ENCODE measurements at places on chromosomes 5 and 9.
A peak's percentile ranks its signal among the peaks of the same experiment; 100 is the strongest.

GRCh38 chr9:122204055-122204454 is 24.7 kb downstream of the LHX6 start:
- no peak for DNase-seq

DNA sequence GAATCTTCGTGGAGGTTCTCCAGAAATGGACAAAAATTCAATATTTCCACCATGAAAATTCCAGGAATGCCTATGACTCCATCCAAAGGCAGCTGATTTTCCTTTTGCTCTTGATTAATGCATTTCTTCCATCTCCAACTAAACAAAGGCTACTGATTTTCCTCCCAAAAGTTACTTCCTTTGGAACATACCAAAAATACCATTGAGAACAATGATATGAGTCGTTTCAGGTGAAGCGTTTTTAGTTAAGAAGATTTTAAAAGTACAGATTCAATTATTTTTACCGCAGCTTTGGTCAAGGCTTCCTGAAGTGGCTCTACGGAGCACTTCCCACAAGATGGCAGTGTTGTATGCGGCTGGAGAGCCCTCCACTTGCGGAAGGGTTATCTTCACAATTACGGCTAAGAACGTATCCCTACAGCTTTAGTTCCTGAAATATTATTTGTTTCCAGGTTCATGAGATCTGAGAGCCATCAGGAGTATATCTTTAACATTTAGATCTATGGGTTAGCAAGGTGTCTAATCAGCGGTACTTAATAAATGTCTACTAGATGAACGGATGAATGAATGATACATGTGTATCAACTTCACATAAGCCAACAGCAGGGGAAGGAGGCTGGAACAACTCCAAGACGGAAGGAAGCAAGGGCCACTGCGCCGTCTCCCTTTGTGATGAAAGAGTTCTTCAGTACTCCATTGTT is 35.9 kb upstream of the ARSB start:
- DNase-seq, result peak; percentile 25

DNA sequence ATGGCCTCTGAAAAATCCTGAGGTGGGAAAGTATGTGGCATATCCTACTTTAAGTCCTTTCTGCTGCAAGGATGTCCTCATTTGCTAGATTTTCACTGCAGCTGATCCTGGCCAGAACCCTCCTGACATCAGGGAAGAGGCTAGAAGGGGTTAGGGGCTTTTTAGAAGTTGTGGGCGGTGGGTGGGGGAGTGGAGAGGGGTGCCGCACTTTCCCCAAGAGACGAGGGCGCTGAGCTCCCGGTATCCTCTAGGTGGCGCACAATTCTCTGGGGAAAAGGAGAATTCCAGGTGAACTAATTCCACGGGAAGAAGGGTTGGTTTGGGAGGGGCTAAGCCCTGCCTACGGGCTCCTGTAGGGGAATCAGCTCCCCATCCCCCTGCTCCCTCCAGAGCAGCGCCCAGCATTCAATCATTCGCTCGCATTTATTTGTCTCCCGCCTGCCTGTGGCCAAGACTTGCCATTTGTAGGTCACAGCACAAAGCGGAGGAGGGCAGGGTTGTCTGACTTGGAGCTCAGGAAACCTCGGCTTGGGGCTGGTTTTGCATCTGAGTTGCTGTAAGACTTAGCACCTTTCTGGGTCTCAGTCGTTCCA is 42.9 kb upstream of the HAND1 start:
- DNase-seq, result peak; percentile 89

GRCh38 chr5:103041071-103041676 is 78.8 kb downstream of the GIN1 start:
- peak; percentile 65 for DNase-seq

DNA sequence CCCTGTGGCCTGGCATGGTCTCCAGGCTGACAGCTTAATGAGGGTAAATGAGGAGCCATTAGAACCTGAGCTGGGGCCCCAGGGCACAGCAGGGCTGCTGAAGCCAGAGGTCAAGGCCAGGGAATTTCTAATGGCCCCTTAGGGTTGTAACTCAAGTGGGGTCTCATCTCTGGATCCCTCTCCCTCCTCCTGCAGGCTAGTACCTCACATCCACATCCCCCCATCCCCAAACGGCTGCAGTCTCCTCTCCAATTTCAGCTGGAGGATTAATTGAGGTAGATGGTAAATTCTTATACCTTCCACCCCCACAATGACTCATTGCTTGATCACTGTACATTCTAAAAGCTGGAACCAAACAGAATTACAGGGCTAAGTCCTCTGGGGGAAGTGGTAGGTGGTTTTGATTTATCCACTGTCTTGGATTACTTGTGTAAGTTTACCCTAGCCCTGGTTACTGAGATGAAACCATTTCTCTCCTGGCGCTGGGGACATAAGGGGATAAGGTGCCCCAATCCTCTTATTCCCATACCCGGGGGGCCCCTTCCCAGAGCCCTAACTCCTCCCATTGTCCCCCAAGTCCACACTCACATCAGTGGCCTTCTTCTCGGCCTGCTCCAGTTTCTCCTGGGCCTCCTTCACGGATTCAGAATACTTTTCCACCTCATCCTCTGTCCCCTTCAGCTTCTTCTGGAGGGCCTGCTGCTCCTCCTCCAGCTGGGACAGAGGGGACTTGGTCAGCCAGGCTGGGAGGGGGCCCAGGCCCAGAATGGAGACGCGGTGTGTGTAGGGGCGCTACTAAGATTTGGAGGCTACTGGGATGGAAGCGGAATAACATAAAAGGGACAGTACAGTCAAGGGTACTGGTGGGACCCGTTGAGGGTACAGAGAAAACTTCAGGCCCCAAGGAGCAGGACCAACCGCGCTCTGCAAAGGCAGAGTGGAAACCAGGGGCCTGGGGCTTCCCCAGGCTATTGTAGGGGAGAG is 875 bp downstream of the TPM2 start:
- no peak for DNase-seq

GRCh38 chr5:73304381-73304780 is 131.4 kb downstream of the TMEM174 start:
- no peak for DNase-seq

- DNase-seq, result no peak
Measured at GRCh38 chr9:104027295-104027694, 66.8 kb upstream of the SMC2 start.

- DNase-seq, result no peak
Measured at GRCh38 chr9:117523531-117524153, 108.8 kb upstream of the ASTN2 start.

GRCh38 chr5:21646469-21646868 is 1206.7 kb downstream of the CDH12 start:
- no peak for DNase-seq

- no peak for DNase-seq
Measured at GRCh38 chr5:175253597-175253996, 190.4 kb downstream of the DRD1 start.

- DNase-seq, result no peak
Measured at GRCh38 chr9:19660019-19660418, 128.8 kb downstream of the SLC24A2 start.

GRCh38 chr5:53882676-53883031 is 322.2 kb downstream of the NDUFS4 start:
- no peak for DNase-seq

DNA sequence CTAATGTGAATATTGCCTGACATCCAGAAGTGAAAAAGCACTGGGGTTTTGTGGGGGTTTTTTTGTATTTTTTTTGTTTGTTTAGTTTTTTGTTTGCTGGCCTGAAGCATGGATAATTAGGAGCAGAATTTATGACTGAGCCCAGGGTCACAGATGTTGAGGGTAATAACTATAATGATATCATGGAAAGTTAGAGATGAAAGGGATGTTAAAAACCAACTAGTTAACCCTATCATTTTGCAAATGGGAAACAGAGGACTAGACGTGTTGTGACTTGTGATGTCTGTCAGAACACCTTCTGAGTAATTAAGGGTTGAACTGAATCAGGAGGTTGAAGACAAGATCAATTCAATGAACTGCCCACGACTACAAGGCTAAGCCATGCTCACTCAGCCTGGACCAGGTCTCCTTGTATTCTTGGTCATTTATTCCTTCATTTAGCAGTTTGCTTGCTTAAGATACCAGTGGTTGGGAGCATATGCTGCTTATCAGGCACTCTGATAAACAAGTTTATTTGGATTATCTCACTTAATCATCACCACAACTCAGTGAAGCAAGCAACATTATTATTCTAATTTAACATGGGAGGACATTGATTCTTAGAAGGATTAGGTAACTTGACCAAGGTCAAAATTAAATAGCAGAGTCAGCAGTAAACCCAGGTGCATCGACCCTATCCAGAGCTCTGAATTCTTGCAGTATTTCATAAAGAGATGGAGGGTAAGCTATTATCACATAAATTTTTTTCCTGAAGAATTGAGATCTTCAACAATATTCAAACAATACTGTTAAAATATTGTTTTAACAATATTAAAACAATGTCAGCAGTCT is 75.7 kb upstream of the PIK3R1 start:
- DNase-seq, result no peak

- no peak for DNase-seq
Measured at GRCh38 chr5:8520917-8521316, 652.0 kb downstream of the MTRR start.

GRCh38 chr5:129658801-129659200 is 89.1 kb upstream of the MINAR2 start:
- DNase-seq, result peak; percentile 0

DNA sequence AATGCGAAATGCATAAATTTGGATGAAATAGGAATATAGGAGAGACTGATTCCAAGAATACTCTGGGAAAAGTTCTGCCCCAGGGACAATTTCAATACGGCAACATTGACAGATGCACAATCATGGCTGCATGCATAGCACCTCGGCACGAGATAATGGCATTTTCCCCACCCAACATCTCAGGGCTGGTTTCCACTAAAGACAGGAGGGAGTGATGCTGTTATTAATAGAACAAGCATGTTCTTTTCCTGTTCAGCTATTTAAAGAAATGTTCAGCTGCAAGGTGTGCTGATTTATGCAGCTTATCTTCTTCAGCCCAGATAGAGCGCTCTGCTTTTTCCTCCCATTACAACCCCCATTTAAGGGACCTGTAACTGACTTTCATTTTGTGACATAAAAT is 740.2 kb downstream of the TLR4 start:
- no peak for DNase-seq

DNA sequence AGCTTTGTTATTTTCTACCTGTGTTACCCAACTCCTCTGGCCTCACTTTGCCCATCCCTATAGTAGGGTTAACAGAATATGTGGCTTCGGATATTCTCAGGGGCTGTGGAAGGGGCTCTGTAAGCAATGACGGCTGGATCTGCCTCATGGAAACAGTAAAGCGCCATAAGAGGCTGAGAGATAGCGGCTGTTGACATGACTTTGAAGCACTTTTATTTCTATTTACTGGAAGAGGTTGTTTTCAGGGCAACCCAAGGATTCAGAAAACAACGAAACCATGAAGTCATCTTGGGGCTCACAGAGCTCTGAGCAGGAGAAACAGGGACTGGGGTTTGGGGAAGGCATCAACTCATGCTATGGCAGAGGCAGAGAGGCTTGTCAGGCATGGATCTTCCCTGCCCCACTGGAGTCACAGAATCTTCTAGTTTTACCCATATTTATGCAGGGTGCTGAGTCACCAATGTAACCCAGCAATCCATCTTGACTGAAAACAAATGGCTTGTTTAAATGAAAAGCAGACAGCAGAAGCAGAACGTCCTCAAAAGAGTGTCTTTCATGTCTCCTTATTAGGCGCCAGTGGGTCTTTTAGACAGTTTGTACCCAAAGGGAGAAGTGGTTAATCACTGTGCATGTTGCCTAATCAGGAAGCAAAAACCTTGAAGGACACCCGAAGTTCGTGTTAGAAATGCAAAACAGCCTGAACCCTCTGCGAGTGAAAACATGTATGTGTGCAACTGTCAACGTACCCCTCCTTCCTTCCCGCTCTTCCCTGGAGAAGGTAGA is 113.0 kb downstream of the COL23A1 start:
- DNase-seq, result no peak

GRCh38 chr5:160641405-160641804 is 210.6 kb downstream of the ATP10B start:
- DNase-seq, result no peak

- DNase-seq, result no peak
Measured at GRCh38 chr5:124922255-124922975, 176.0 kb upstream of the ZNF608 start.

DNA sequence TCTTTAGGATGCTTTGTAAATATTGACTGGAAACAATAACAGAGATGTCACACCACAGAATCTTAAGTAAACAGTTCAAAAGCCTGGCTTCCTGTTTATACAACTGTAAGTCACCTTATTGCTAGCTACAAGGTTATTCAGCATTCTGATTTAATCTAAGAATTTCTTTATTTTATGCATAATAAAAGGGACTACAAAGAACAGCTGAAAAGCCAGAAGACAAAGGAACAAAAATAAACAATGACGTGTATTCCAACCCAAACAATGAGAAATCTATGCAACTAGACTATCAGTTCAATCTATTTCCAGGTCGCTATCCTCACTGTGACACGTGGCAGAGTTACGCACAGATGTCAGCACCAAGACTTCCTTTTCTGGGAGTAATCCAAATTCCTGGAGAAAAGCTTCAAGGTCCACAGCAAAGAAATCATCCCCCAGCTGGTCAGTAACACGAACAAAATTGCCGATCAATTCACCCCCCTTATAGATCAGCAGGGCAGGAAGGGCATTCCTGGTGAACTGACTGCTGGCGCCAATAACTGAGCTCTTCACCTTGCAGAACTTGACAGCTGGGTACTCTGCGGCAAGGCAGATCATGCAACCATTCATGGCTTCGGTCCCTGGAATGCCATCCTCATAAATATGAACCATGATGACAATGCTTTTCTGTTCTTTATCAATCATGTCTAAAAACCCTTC is 8.4 kb downstream of the PDCL start:
- DNase-seq, result no peak

- DNase-seq, result no peak
Measured at GRCh38 chr5:3828761-3829160, 233.1 kb downstream of the IRX1 start.

GRCh38 chr5:151234476-151235238 is 10.8 kb upstream of the CCDC69 start:
- DNase-seq, result no peak

DNA sequence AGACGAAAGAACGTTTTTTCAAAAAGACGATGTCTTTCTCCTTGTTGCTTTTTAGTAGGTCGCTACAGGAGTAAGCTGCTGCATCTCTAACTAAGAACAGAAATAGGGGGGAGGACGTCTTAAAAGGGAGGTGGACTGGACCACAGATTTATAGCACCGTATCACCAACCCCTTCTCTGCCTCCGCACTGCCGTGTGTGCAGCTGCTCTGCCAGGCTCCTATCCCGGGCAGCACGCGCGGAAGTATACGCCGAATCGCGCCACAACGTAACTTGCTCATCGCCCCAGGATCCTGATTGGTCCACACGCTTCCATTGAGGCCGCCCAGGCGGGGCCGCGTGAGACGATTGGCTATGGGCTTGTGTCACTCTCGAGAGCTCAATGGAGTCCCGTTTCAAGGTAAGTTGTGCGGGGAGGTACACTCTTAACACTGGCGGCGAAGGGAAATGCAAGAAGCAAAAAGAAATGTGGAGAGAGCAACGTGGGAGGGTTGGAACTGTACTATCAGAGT is at the start of gene ELAVL2:
ELAVL2 (minus strand) TSS at position 121 of the 510 bp plus-strand sequence. CDS start 64,006 bp downstream, outside the sequence.
- DNase-seq, result no peak

All from NCI-H526 (cell line).